Panc1 (cell line): ENCODE measurements at places on chromosomes 7 and 10. TPM values are rescaled to one million over a fixed set of nuclear protein-coding genes. Genes with fewer than 3 reads are reported as not detected.

GRCh38 chr10:129045599-129045998 lies 421.4 kb upstream of the MGMT start:
- H3K27me3 ChIP-seq: peaks cover 3% of the 10 kb centered on the region; the same call in 1 of the 2 replicates
- DNase-seq: no peak
- no peak overlapping the region for H3K4me3 ChIP-seq
- no peak overlapping the region for H3K27ac ChIP-seq
- no peaks in the 10 kb centered on the region for H3K36me3 ChIP-seq
- no peaks in the 10 kb centered on the region for H3K4me1 ChIP-seq

The FOXP2 gene
- 0.54 TPM for total RNA-seq

The TMEM139 gene
- 2.0 TPM for total RNA-seq

The GNGT1 gene
- total RNA-seq: not detected

GRCh38 chr10:60446070-60446833 lies 56.6 kb upstream of the ANK3 start:
- H3K27me3 ChIP-seq: no peaks in the 10 kb centered on the region
- H3K36me3 ChIP-seq: no peaks in the 10 kb centered on the region
- H3K4me1 ChIP-seq: peaks cover 13% of the 10 kb centered on the region
- no peak for DNase-seq
- no peak overlapping the region for H3K4me3 ChIP-seq
- peak overlapping the region; percentile 40; the same call in 1 of the 2 replicates for H3K27ac ChIP-seq

DNA sequence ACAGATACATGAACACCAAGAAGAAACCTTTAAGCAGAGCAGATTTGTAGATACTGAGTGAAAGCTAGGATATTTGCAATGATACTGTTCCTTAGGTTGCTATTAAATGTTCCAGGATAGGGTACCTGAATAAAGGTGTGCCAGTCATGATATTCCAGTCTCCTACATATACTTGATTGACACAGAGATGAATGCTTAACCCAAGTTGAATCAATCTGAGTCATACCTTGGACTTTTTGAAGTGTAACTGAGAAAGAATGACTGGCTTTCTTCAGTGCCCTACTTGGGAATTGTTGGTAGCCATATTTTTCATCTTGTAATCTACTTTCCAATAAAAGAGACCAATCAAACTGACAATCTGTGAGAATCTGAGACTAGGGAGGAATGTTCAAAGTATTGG lies 805.7 kb upstream of the GHITM start:
- H3K27me3 ChIP-seq: no peaks in the 10 kb centered on the region
- H3K27ac ChIP-seq: no peak overlapping the region
- no peaks in the 10 kb centered on the region for H3K4me1 ChIP-seq
- no peaks in the 10 kb centered on the region for H3K36me3 ChIP-seq
- no peak overlapping the region for H3K4me3 ChIP-seq

DNA sequence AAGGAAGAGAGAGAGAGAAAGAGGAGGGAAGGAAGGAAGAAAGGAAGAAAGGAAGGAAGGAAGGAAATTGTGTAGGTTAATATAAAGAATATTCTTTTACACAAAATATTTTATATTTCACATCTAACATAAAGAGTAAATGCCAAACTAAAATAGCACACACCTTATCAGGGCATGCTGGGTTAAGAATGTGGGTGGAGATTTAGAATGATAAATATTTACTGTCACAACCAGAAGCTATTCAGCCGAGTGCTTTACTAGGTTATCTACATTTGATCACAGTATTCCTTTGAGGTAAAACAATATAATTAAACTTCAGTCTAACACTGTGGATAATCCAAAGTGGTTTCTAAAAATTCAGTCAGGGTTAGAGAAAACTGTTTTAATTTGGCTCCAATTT lies 103.3 kb downstream of the SEMA3A start:
- peaks cover 11% of the 10 kb centered on the region; the same call in 1 of the 2 replicates for H3K4me1 ChIP-seq
- peak overlapping the region; percentile 57; the same call in 1 of the 2 replicates for H3K27ac ChIP-seq

- H3K36me3 ChIP-seq: no peaks in the 10 kb centered on the region
- no peak for DNase-seq
- no peak overlapping the region for H3K27ac ChIP-seq
- no peaks in the 10 kb centered on the region for H3K4me1 ChIP-seq
- H3K27me3 ChIP-seq: no peaks in the 10 kb centered on the region; the same call in 1 of the 2 replicates
Measured at GRCh38 chr10:60606343-60607080, 171.8 kb upstream of the CDK1 start.

- no peak for DNase-seq
- H3K4me3 ChIP-seq: no peak overlapping the region
- no peaks in the 10 kb centered on the region; the same call in 1 of the 2 replicates for H3K27me3 ChIP-seq
- no peaks in the 10 kb centered on the region for H3K4me1 ChIP-seq
Measured at GRCh38 chr7:26627891-26628341, 236.5 kb downstream of the SKAP2 start.

The KLLN gene
- 1.3 TPM for total RNA-seq

The CADPS2 gene
- 1.6 TPM for total RNA-seq

- no peaks in the 10 kb centered on the region; the same call in 1 of the 2 replicates for H3K27me3 ChIP-seq
- no peaks in the 10 kb centered on the region for H3K36me3 ChIP-seq
- no peak overlapping the region for H3K4me3 ChIP-seq
- H3K27ac ChIP-seq: no peak overlapping the region
Measured at GRCh38 chr10:47033541-47034270, 122.5 kb downstream of the PTPN20 start.

- H3K4me3 ChIP-seq: no peak overlapping the region
- H3K4me1 ChIP-seq: no peaks in the 10 kb centered on the region
- H3K36me3 ChIP-seq: no peaks in the 10 kb centered on the region
- H3K27ac ChIP-seq: no peak overlapping the region
Measured at GRCh38 chr7:37371755-37372154, 76.9 kb downstream of the ELMO1 start.

- no peak overlapping the region for H3K4me3 ChIP-seq
- no peaks in the 10 kb centered on the region for H3K36me3 ChIP-seq
- no peak for DNase-seq
- no peaks in the 10 kb centered on the region for H3K27me3 ChIP-seq
- H3K4me1 ChIP-seq: peaks cover 5% of the 10 kb centered on the region; the same call in 1 of the 2 replicates
Measured at GRCh38 chr10:129525401-129525801, 58.4 kb downstream of the MGMT start.

DNA sequence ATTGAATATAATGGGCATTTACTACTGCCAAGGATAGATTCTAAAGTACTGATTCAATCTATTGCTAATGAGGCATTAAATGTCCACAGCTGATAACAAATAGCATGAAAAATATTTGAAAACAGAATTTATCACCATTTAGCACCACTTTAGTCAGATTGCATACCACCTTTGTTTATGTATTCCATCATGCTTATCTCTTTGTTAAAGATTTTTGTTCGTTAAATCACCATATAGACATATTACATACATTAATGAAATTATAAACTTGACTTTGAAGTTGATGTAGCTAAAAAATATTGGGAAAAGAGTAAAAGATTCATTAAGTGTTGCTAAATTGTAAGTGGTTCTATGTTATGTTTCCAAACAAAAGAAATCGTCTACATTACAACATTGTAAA lies 252.8 kb upstream of the LRRTM3 start:
- H3K27ac ChIP-seq: no peak overlapping the region
- no peak for DNase-seq
- H3K36me3 ChIP-seq: no peaks in the 10 kb centered on the region
- no peaks in the 10 kb centered on the region for H3K27me3 ChIP-seq
- H3K4me3 ChIP-seq: no peak overlapping the region

DNA sequence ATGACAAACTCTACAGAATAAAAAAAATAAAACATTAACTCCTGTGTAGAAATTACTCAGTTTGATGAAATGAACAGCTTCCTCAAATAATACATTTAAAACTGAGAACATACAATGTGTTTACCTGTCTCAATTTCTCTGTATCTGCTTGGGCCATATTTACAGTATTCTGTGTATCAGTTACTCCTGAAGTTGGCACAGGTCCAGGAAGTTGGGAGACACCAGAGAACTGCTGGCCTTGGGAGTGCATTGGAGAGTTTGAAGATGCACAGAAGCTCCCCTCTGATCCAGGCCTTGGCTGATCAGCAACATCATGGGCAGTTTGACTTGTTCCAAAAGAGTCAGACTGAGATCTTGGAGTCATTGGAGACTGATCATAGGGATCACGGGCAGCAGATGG lies 155.1 kb downstream of the GALNT11 start:
- DNase-seq: no peak
- H3K36me3 ChIP-seq: peaks cover 31% of the 10 kb centered on the region
- no peaks in the 10 kb centered on the region for H3K4me1 ChIP-seq
- H3K4me3 ChIP-seq: no peak overlapping the region

DNA sequence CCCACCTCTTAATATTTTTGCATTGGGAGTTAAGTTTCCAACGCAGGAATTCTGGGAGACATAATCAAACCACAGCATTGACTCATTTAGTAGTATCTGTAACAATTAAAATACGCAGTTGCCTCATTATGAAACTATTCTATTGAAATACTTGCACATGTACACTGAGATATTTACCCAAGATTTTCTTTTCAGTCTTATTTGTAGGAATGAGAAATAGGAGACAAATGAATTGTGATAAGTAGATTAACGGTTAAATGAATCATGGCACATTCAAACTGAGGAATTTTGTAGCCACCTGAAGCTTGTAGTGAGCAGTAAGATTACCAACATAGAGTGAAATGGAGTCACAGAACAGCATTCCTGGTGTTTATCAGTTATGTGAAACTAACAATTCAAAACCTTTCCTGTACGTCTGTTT lies 18.1 kb downstream of the RP9 start:
- no peaks in the 10 kb centered on the region for H3K4me1 ChIP-seq
- no peaks in the 10 kb centered on the region; the same call in none of the 2 replicates for H3K36me3 ChIP-seq
- H3K27me3 ChIP-seq: no peaks in the 10 kb centered on the region
- H3K4me3 ChIP-seq: no peak overlapping the region

- no peaks in the 10 kb centered on the region for H3K4me1 ChIP-seq
- H3K4me3 ChIP-seq: no peak overlapping the region
- no peaks in the 10 kb centered on the region for H3K36me3 ChIP-seq
- no peak overlapping the region for H3K27ac ChIP-seq
- DNase-seq: no peak
Measured at GRCh38 chr7:142516038-142516501, 233.2 kb upstream of the PRSS1 start.
